ENCODE measurements at places on chromosomes 1 and 21.
A peak's percentile ranks its signal among the peaks of the same experiment; 100 is the strongest.

DNA sequence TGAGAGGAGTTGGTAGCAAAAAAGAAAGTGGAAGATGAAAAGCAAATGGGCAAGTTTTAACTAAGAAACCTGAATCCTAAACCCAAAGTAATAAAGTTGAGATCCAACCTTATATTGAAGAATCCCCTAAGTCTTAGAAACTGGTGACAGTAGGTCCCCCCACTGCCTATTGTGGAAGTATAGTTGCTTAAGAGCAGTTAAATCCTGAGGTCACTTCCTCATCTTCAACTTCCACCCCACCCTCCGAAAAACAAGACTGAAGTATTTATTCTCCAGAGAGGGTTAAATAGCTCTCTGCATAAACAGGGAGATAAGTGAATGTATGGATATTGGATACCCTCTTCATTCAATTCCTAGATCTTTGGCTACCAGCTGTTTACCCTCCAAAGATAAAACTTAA lies 3.3 kb upstream of the DSTYK start:
- DNase-seq = no peak

DNA sequence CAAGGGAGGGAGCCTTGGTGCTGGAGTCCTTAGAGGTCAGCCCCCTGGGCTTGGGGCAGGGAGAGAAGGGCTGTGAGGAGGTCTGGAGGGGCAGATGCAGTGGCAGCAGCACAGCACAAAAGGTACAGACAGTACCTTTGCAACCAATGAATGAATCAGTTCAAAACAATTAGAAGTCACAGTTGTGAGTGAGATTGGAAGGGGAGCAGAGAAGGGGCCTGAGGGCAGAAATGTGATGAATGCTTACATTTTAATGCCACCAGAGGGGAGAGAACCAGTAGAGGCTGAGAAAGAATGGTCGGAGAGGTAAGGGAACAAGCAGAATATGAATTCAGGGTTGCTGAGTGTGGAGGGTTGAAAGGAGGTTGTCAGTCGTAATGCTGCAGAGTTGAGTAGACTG lies 24.2 kb downstream of the CAMTA1 start:
- no peak for DNase-seq

- DNase-seq = no peak
Observed at GRCh38 chr1:18716112-18716784, 85.6 kb downstream of the PAX7 start.

GRCh38 chr1:93578911-93579825 lies 102.5 kb downstream of the BCAR3 start:
- no peak for DNase-seq

GRCh38 chr1:5620418-5620817 lies 371.8 kb downstream of the NPHP4 start:
- no peak for DNase-seq

GRCh38 chr1:226523646-226524406 lies 24.7 kb upstream of the STUM start:
- no peak for DNase-seq

GRCh38 chr21:44502171-44502958 lies 37.6 kb downstream of the KRTAP10-1 start:
- DNase-seq = no peak

- DNase-seq = no peak
Observed at GRCh38 chr1:86758570-86758969, 54.2 kb downstream of the SH3GLB1 start.

- no peak for DNase-seq
Observed at GRCh38 chr1:17671314-17671705, 83.8 kb upstream of the ACTL8 start.

GRCh38 chr21:34818662-34819158 lies 149.9 kb downstream of the CLIC6 start:
- DNase-seq = peak; percentile 67

DNA sequence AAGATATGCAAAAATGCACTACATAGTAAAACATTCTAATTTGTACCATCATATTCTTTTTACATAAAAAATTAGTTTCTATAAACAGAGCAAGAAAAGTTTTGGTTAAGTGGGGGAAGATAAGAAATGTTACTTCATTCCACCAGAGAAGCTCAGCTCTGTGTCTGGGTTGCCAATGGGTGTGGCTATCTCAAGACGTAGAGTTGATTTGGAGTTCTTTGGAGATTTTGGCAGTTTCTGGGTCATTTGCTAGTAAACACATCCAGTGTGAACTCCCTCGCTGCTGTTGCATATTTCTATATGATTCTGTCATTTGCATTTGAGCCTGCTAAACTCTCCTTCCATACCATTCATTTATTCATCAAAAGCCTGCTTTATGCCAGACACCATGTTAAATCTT lies 7.2 kb downstream of the RGL1 start:
- no peak for DNase-seq

Measured in amniotic epithelial cell (primary cell).